Left renal cortex interstitium (tissue), 4 donors: ENCODE measurements at places on chromosomes 7 and 10. TPM values are rescaled to one million over a fixed set of nuclear protein-coding genes. Genes with fewer than 3 reads are reported as not detected.

- DNase-seq = no peak
These were observed 3.9 kb downstream of the FMC1 start for GRCh38 chr7:139345042-139345441.

Gene OR6B1
- polyA plus RNA-seq = 0.05 TPM

Gene GIGYF1
- polyA plus RNA-seq = 25.7 TPM

GRCh38 chr7:33590916-33591315 lies 314.4 kb upstream of the BMPER start:
- DNase-seq = no peak

GRCh38 chr7:155001756-155002410 lies 1.0 kb downstream of the PAXIP1 start:
- no peak for DNase-seq

Gene RNF32
- polyA plus RNA-seq = 3.3 TPM

DNA sequence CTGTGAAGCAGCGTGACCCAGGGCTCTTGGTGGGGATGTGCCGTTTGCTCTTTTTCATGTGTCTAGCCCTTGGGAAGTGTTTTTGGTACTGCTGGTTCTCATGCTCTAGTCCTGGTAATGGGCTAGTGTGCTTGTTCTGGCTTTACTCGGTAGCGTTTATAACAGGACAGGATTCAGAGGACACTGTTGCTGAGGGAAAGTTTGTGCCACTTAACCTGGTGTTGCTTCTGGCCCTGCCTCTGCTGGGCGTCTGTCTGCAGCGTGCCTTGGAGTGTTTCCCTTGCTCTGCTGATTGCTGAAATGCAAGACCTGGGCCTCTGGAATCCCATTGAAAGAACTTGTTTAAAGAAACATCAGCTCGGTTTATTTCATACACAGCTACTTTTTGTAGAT lies 35.0 kb downstream of the INPP5A start:
- no peak for DNase-seq
